ENCODE measurements at places on chromosomes 12 and 14.

DNA sequence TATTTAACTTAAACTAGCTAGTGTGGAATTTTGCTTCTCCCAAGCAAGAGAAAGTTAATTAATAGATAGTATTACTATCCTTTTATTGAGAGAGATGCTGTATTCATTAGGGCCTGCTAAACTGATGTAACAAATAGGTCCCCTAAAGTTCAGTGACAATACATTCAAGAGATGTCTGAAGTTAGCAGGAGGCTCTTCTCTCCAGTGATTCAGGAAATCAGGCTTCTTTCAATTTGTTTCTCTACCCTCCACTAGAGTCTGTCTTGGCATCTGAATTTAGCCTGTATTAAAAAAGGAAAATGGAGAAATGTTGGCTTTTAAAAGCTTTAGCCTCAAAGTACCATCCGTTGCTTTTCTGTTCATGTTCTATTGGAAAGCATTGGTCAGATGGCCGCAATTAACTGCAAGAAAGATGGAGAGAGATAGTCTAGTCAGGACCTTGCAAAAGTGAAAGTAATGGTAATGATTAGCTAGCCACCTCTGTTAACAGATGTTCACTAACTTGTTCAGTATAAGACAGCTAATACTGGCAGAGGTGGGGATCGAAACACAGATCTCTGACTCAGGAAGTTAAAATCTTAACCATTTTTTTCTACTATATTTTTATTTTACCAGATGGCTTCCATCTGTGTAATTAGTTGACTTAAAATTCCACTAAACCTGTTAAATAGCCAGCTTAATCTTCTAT is 786.8 kb downstream of the TMTC2 start:
- DNase-seq = no peak

DNA sequence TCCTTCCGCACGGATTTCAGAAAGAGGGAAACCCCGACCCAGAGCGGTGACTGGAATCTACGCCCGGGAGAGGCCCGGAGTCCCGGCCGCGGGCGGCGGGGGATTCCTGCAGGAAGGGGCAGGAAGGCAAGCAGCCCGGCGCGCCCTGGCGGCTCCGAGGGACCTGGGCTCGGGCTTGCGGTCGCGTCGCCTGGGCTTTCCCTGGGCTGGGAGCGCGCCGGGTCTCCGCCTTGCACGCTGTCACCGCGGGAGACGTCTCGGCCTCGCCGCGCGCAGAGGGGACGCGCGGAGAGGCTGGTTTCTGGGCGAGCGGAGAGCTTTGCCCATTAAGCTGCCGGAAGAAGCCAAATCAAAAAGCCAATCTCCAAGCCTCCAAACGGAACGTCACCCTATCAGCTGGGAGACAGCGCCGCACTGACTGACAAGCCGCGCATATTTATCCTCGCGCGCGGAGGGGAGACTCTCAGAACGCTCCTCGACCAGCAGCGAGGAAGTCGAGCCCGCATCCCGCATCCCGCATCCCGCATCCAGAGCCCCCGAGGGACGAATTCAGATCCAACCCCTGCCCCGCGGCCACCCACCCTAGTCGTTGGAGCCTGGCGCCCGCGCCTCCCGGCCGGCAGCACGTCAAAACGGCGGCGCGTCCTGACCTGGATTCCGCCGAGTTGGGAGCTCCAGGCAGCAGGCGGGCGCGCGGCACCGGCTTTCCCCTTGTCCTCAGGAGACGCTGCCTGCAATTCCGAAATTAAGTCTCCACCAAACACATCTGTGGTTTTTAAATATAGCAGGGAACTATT is at the start of gene SLC8A3:
SLC8A3 (minus strand) TSS at position 293 of the 797 bp plus-strand sequence. CDS start 20,529 bp downstream, outside the sequence.
- DNase-seq = no peak

- DNase-seq = no peak
These were observed 16.4 kb downstream of the ARID2 start for GRCh38 chr12:45745861-45746277.

GRCh38 chr14:66311990-66312389 is 174.2 kb upstream of the CCDC196 start:
- DNase-seq = no peak
